Upper lobe of right lung (tissue), 1 donor: ENCODE measurements at places on chromosomes 1 and 21.

DNA sequence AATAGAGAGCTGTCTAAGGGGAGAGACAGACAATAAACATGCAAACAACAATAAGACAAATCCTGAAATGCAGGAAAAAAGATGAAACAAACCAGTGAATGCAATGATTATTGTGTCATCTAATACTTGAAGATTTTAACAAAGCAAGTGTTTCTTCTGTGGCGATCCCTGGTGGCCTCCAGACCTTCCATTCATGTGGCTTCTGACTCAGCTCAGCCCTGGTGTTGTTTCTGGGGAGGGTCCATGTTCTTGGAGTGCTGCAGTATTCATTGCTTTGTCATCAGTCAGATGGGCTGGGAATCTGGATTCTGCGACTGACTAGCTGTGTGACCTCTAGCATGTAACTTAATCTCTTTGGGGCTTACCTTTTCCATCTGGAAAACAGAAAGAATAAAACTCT, 1.5 kb upstream of the C2CD4D start:
- no peak overlapping the region for H3K4me3 ChIP-seq
- no peaks in the 10 kb centered on the region for H3K36me3 ChIP-seq
- H3K27ac ChIP-seq = no peak overlapping the region
- DNase-seq = no peak

- H3K27ac ChIP-seq = no peak overlapping the region
- peaks cover 13% of the 10 kb centered on the region for H3K4me1 ChIP-seq
- DNase-seq = no peak
- no peaks in the 10 kb centered on the region for H3K27me3 ChIP-seq
Measured at GRCh38 chr1:159849626-159850366, 12.7 kb downstream of the VSIG8 start.

GRCh38 chr21:26379561-26379960, 193.5 kb downstream of the CYYR1 start:
- no peaks in the 10 kb centered on the region for H3K27me3 ChIP-seq
- H3K36me3 ChIP-seq = no peaks in the 10 kb centered on the region
- DNase-seq = no peak
- no peak overlapping the region for H3K4me3 ChIP-seq
- H3K27ac ChIP-seq = no peak overlapping the region

GRCh38 chr1:32273391-32274208, 18.3 kb upstream of the HDAC1 start:
- peaks cover 22% of the 10 kb centered on the region for H3K27me3 ChIP-seq
- no peak overlapping the region for H3K4me3 ChIP-seq
- H3K36me3 ChIP-seq = no peaks in the 10 kb centered on the region
- DNase-seq = no peak
- H3K4me1 ChIP-seq = no peaks in the 10 kb centered on the region
- H3K27ac ChIP-seq = no peak overlapping the region

- H3K4me3 ChIP-seq = no peak overlapping the region
- no peak overlapping the region for H3K27ac ChIP-seq
- no peaks in the 10 kb centered on the region for H3K27me3 ChIP-seq
- H3K36me3 ChIP-seq = peaks cover 5% of the 10 kb centered on the region
- DNase-seq = no peak
- no peaks in the 10 kb centered on the region for H3K4me1 ChIP-seq
Measured at GRCh38 chr1:171984850-171985485, 143.7 kb downstream of the DNM3 start.

- peaks cover 14% of the 10 kb centered on the region for H3K4me1 ChIP-seq
- H3K4me3 ChIP-seq = no peak overlapping the region
- peaks cover 27% of the 10 kb centered on the region for H3K36me3 ChIP-seq
- H3K27ac ChIP-seq = no peak overlapping the region
Measured at GRCh38 chr1:32216566-32216965, 5.6 kb downstream of the TMEM234 start.

DNA sequence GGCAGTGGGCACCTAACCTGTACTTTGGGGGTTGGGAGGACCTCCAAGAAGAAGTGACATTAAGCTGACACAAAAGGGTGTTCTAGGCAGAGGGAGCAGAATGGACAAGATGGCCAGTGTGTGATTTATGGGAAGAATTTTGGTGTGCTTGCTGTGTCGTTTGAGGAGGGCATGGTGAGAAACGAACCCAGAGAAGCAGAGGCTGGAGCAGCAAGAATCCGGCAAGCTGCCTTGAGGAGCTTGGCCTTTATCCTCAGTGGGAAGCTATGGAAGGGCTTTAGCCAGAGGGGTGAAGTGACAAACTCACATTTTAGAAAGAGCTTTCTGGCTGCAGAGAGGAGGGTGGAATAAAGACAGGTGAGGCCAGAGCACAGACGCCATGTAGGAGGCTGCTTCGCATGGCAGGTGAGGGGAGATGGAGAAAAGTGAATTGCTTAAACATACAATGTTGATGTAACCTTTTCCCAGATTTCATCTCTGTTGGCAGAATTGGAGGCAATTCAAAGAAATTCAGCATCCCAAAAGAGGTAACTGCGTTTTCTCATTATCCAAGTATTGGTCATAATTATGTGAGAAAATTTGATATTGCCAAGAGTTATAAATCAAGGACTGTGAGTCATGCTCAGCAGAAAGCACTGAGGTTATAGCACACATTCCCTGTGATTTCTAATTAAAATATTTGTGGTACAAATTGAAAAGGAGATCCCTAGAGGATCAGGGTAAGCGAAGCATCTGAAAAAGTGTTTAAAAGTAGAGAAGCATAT, 26.5 kb downstream of the TRIM45 start:
- no peaks in the 10 kb centered on the region for H3K27me3 ChIP-seq
- peaks cover 10% of the 10 kb centered on the region for H3K36me3 ChIP-seq
- H3K4me1 ChIP-seq = no peaks in the 10 kb centered on the region
- H3K27ac ChIP-seq = no peak overlapping the region
- DNase-seq = no peak
- H3K4me3 ChIP-seq = no peak overlapping the region

DNA sequence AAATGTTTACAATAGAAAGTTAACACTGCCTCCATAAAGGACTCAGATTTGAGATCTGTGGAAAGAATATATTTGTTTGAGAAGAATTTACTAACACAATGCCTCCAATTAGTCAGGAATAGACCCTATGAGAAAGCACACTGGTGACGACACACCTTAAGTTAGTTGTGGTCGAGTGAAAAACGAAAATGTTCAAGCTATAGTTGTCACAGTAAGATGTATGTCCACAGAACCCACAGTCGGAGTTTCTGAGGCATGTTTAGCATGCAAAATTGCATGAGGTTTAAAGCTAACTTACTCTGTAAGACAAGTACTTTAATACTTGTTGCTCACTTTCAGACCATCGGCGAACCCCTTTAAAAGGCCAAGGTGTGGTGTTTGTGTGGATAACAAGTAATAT, 69.9 kb upstream of the SIPA1L2 start:
- no peaks in the 10 kb centered on the region for H3K36me3 ChIP-seq
- no peaks in the 10 kb centered on the region for H3K27me3 ChIP-seq
- H3K27ac ChIP-seq = no peak overlapping the region
- peaks cover 9% of the 10 kb centered on the region for H3K4me1 ChIP-seq

- DNase-seq = no peak
- H3K27ac ChIP-seq = no peak overlapping the region
- H3K36me3 ChIP-seq = no peaks in the 10 kb centered on the region
- H3K4me1 ChIP-seq = peaks cover 17% of the 10 kb centered on the region
Measured at GRCh38 chr1:1039145-1039910, 19.4 kb downstream of the AGRN start.

- no peaks in the 10 kb centered on the region for H3K36me3 ChIP-seq
- no peak for DNase-seq
- H3K27ac ChIP-seq = peak overlapping the region; percentile 42
- H3K4me3 ChIP-seq = no peak overlapping the region
- no peaks in the 10 kb centered on the region for H3K27me3 ChIP-seq
Measured at GRCh38 chr1:33099290-33100118, 18.6 kb downstream of the AZIN2 start.

DNA sequence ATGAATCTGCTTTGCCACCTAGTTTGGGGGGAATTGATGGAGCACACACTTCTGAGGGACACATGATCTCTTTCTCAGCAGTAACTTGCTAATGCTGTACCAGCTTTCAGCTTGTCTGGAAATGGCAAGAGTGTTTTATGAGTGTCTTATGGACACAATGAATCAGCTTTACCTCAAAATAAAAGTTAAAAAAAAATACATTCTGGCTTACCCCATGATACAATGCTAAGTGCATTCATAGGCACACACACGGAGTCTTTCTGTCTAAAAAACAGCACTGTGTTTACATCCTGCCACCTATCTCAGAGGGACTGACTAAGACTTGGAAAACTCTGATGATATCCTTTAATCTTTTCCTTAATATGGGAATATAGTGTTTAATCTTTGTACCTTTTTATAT, 455.5 kb upstream of the ADAMTS5 start:
- no peak overlapping the region for H3K4me3 ChIP-seq
- no peaks in the 10 kb centered on the region for H3K27me3 ChIP-seq
- H3K36me3 ChIP-seq = no peaks in the 10 kb centered on the region
- peaks cover 12% of the 10 kb centered on the region for H3K4me1 ChIP-seq
- peak overlapping the region; percentile 30 for H3K27ac ChIP-seq

DNA sequence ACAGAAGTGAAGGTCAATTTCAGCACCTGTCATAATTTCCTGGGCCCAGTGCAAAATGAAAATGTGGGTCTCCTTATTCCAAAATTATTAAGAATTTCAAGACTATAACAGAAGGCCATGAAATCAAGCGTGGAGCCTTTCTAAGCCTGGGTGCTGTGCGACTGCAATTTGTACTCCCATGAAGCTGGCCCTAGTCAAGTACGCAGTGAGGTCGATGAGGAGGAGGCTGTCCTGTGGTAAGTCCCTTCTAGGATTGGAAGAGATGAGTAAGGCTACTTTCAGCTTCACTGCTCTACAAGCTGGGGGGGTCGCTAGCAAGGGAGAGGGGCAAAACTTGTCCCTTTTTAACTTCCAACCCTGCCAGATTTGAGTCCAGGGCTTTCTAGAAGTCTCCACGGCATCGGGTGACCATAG, 410 bp upstream of the NUDC start:
- H3K4me1 ChIP-seq = peaks cover 10% of the 10 kb centered on the region
- no peaks in the 10 kb centered on the region for H3K27me3 ChIP-seq
- H3K36me3 ChIP-seq = peaks cover 26% of the 10 kb centered on the region
- DNase-seq = no peak
- peak overlapping the region; percentile 100 for H3K4me3 ChIP-seq
- peak overlapping the region; percentile 78 for H3K27ac ChIP-seq

- H3K27me3 ChIP-seq = peaks cover 6% of the 10 kb centered on the region
- H3K4me3 ChIP-seq = no peak overlapping the region
- no peak for DNase-seq
- H3K27ac ChIP-seq = no peak overlapping the region
Measured at GRCh38 chr1:30629501-30629900, 93.9 kb downstream of the MATN1 start.

- peaks cover 11% of the 10 kb centered on the region for H3K27me3 ChIP-seq
- no peak overlapping the region for H3K27ac ChIP-seq
- H3K4me1 ChIP-seq = no peaks in the 10 kb centered on the region
- H3K4me3 ChIP-seq = no peak overlapping the region
Measured at GRCh38 chr1:2508751-2509150, 17.6 kb downstream of the PANK4 start.

DNA sequence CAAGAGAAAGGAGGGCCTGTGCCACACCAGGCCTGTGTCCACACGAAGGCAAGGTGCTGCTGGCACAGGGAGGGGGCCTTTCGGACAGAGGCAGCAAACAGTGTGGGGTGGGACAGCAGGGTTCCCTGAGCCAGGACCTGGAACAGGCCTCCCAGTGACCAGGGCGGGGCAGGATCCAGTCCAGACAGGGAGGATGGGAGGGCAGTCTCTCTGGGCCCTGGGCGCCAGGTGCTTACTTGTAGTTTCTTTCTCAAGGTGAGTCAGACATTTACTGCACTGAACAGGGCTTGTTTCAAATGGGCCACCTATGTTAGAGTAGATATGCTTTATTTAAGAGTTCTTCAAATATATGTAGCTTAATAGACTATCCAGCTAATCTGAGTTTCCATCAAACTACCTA, 52.8 kb upstream of the STUM start:
- DNase-seq = no peak
- no peaks in the 10 kb centered on the region for H3K36me3 ChIP-seq
- H3K27ac ChIP-seq = no peak overlapping the region
- no peaks in the 10 kb centered on the region for H3K4me1 ChIP-seq

- no peak overlapping the region for H3K27ac ChIP-seq
- no peaks in the 10 kb centered on the region for H3K36me3 ChIP-seq
- no peaks in the 10 kb centered on the region for H3K27me3 ChIP-seq
- no peak for DNase-seq
- H3K4me3 ChIP-seq = no peak overlapping the region
- no peaks in the 10 kb centered on the region for H3K4me1 ChIP-seq
Measured at GRCh38 chr1:57889676-57890320, 465.9 kb upstream of the DAB1 start.

DNA sequence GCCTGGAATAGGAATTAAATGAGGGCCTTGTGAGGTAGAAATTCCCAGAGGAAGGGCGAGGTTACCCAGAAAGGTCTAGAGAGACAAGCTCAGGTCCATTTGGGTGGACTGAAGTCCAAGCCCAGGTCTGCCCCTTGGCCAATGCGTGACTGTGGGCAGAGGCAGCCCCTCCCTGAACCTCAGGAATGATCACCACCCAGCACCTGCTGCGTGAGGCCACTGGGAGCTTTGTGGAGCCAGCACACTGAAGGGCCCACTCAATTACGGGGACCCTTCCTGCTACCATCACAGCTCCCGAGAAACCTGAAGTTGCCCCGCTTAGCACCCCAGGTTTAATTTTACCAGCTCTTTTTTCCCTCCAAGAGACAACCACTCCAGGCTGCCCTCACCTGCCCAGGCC, 6.5 kb upstream of the MATN1 start:
- no peak overlapping the region for H3K4me3 ChIP-seq
- no peaks in the 10 kb centered on the region for H3K4me1 ChIP-seq
- H3K36me3 ChIP-seq = peaks cover 14% of the 10 kb centered on the region
- no peaks in the 10 kb centered on the region for H3K27me3 ChIP-seq
- H3K27ac ChIP-seq = no peak overlapping the region

DNA sequence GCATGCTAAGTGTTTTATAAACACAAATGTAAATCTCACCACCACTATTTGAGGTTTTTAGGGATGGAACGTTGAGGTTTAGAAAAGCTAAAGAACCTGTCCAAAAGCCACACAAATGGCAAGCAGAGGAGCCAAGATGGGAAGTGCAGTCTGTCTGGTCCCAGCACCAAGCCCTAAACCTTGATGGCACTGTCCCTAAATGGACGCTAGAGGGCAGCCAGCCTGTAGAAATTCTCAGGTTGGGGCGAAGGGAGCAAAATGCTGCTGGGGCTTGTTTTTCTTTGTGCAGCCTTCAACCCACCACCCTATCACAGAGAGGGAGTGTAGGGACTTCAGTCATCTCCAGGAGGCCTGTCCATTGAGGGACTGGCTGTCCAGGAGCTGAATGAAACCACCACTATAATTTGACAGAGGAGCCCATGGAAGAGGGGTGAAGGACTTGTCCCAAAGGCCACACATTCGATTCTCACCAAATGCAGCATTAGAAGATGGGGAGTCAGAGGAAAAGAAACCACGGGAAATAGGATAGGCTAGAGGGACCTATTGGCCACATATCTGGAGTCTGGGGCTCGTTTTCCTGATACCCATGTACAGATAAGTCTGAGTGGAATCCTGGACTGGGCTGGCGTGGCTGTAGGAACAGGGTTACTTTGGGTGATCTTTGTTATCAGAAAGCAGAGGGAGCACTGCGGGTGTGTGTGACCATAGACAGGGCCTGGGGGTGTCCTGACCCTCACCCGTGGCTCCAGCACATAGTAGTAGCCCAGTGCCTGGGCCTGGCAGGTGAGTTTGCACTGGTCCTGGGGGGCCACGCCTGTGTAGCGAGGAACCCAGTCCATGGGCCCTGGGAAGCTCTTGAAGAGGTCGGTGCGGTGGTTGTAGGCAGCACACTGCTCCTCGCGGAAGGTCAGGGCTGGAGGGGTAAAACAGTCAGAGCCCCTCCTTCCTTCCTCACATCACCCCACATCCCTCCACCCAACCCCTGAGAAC, 6.1 kb downstream of the ADAMTS4 start:
- H3K4me1 ChIP-seq = peaks cover 17% of the 10 kb centered on the region
- H3K4me3 ChIP-seq = no peak overlapping the region
- H3K27me3 ChIP-seq = no peaks in the 10 kb centered on the region
- H3K27ac ChIP-seq = peak overlapping the region; percentile 24
- H3K36me3 ChIP-seq = no peaks in the 10 kb centered on the region
